KBM-7 (cell line): ENCODE measurements at places on chromosomes 1 and 21.

GRCh38 chr1:60732977-60733401 is 349.4 kb upstream of the NFIA start:
- no peak for DNase-seq

GRCh38 chr1:83000286-83000685 is 998.6 kb downstream of the TTLL7 start:
- no peak for DNase-seq

- peak; percentile 11 for DNase-seq
Measured at GRCh38 chr1:162627662-162628296, 4.5 kb upstream of the DDR2 start.

GRCh38 chr1:235304549-235305451 is 23.2 kb downstream of the ARID4B start:
- no peak for DNase-seq

DNA sequence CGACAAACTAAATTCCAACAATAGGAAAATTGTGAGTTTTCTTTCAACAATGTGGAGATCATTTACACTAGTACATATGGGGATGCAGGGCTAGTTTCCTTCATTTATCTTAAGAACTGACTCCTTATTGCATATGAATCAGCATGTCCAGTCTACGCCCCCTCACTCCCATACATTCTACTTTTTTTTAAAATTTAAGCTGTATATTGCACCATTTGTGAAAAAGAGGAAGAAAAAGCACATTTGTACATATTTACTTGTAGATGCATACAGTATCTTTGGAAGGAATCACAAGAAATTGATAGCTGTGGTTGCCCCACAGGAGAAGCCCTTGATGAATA is 15.9 kb downstream of the VPS26C start:
- peak; percentile 60 for DNase-seq

DNA sequence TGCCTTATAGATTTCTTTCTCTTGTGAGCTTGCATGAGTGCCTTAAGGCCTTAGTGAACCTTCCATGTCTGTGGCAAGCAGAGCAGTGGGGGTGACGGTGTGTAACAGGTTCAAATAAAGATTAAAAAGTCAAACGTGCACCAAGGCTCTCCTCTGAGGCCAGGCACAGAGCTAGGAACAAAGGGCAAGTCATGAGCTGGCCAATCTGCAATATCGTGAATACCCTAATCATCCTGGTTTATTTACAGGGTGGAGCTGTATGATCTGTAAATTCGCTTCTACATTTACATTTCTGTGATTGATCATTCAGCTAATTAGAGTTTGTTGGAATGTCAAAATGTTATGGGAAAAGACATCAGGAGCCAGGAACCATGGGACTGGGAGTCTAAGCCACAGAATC is 120.2 kb downstream of the CAPN8 start:
- DNase-seq, result no peak
